ENCODE measurements at places on chromosomes 2 and 18. TPM values are rescaled to one million over a fixed set of nuclear protein-coding genes. Genes with fewer than 3 reads are reported as not detected.

GRCh38 chr2:180196419-180196977 is 189.4 kb upstream of the CWC22 start:
- no peak for DNase-seq

GRCh38 chr2:54680397-54681041 is 42.9 kb upstream of the EML6 start:
- DNase-seq = no peak

GRCh38 chr2:239719791-239720360 is 305.3 kb downstream of the NDUFA10 start:
- DNase-seq = peak; percentile 35

GRCh38 chr2:175853616-175853890 is 148.5 kb downstream of the LNPK start:
- no peak for DNase-seq

DNA sequence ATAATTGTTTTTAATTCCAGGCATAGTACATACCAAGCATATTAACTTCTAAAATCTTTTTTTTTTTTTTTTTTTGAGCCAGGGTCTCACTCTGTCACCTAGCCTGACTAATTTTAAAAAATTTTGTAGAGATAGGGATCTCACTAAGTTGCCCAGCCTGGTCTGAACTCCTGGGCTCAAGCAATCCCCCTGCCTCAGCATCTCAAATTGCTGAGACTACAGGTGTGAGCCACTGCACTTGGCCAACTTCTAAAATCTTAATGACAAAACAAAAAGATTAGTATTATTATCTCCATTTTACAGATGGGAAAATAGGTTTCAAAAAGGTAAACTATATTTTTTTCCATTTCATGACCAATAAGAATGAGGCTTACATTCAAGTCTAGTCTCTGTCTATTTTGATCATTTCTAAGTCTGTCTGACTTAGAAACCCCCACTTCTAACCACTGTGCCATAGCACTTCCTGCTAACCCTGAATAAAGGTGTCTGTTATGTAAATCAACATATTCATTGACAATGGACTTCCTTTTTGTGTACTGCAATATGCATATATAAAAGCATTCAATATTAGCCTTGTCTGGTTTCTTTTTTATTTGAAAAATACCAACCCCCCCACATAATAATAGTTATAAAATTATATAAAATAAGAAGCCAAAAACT is 28.7 kb upstream of the ZEB2 start:
- DNase-seq = no peak

DNA sequence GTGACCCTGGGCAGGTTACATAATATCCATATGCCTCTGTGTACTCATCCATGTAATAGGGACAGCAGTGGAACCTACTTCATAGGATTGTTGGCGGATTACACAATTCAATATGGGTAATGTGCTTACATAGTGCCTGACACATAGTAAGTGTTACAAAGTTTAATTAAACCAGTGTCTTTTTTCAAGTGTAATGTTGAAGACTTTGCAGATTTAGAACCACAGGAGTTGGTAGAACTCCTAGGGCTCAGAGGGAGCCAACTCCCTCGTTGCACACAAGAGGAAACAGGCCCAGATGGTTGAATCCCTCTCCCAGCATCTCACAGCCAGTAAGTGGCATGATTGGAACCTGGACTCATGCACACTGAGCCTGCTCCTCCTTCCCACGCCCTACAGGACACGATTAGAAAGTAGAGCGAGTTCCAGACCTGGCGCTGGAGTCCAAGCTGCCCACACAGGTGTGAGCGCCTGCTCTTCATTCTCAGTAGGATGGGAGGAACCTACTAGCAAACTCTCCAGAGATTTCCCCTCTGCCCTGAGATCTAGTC is 97.8 kb downstream of the VSNL1 start:
- no peak for DNase-seq

Gene DCDC2C
- not detected for total RNA-seq

Gene EFR3B
- total RNA-seq = 1.2 TPM

DNA sequence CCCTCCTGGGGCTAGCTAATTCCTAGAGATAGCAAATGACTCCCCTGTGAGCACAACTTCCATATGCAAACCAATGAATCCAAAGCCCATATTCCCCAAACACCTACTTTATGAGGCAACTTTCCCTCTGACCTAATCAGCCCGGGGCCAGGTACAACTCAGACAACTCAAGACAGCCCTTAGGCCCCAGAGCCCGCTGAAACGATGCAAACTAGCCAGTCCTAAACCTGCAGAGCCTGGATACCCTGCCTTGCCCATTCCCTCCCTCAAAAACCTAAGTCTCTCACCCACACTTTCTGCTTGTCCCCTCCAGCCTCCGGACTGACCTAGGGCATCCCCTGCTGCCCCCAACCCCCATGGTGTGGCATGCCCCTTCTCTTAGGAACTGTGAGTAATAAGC is 142.8 kb downstream of the ACTR3 start:
- DNase-seq = no peak

- no peak for DNase-seq
Observed at GRCh38 chr2:205276116-205276777, 406.1 kb upstream of the NRP2 start.

DNA sequence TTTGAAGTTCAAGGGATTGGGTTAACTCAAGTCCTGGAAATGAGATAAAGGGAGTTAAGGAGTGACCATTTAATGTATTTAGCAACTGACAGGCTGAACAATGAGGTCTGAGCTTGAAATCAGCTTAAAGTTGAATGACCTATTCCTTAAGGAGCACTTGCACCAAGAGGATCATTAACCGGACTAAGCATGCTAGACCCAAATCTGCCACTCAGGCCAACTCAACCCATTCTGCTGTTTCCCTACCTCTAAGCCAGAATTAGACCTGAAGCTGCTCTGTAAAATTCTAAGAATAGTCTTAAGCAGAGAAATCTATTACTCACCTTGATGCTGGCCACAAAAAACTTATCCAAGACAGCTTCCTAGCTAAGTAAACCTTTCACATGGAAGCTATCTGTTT is 59.8 kb downstream of the SPRED2 start:
- DNase-seq = no peak

Gene SATB2
- total RNA-seq = 94.9 TPM

DNA sequence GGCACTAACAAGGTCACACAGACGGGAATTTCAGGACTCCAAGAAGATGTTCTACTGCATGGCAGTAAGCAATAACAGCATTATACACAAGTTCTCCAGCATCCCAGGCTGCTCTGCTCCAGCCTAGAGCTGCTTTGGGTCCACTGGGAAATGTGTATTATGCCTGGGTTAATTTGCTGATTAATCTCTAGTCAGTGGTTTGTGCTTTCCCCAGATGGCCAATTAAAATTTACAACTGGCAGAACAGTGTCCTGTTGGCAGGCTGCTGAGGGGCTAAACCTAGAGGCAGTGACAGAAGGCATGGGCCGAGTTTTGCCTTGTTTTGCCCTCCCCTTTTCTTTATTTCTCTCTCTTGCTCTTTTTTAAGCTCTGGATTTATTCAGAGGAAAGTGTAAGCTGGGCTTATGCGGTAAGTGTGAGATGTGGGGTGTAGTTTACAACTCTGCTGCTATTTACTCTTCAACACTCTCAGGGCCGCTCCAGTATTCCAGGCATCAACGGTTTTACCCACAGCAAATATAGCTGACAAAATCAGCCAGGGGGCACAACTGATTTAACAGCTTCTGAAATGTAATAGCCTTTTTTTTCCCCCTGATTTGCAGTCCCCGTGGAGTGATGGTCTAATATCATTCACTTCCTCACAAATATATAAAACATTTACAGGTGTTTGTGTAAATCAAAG is 348.0 kb downstream of the GPD2 start:
- DNase-seq = no peak

DNA sequence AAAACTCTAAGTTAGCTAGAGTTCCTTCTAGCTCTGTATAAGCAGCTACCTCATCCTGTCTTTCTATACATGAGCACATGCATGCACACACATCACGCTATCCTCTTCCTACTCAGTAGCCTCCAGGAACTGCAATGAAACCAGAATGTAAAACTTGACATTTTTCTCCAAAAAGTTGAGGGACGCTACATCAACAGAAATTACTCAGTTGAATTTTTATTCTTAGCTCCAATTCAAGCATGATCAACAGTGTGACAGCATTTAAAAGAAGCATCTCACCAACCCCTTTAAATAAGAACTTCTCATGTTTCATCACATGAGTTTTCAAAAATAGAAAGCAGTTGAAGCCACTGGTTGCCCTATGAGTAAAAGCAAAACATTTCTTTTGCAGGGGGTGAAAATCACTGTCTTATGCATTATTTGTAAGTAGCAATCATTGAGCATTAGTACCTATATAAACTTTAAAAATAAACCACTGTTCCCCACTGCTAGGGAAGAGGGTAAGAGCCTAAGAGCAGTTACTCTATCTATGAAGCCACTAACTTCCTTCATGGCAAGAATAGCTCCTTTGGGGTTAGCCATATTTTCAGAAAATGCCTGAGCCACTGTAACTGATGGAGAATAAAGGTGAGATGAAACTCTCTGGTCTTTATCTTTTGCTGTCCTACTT is 77.9 kb upstream of the ARL5A start:
- no peak for DNase-seq

DNA sequence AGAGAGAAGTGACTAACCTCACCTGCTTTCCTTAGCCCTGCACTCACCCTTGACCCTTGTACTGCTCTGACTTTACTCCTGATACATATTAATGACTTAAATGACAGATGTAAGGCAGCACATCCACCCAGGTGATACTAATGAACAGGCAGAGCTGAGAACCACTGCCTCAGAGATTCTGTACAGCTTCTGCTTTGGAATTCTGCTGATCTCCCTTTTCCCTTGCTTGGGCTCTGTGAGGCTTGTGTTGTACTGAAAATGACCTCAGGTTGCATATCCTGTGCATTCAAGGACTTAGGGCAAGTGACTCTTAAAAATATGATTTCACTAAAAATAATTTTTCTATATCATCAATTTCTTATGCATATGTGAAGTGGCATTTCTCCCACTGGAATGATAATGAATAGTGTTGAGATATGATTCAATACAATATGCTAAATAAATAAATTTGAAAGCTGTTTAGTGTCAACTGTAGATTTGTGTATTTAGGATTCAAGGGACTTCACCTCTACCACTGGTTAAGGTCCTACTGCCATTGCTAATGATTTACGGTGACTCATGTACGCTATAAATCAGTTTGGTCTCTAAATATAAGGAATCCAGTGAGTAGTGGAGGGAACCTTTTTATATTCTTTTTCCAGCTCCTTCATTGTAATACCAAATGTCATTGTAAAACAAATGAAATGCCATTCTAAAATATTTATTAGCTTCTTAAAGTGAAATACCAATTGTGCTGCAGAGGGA is 328.3 kb downstream of the SOCS6 start:
- DNase-seq = no peak

GRCh38 chr2:234203135-234203984 is 152.9 kb downstream of the SPP2 start:
- DNase-seq = no peak

GRCh38 chr2:112073875-112074274 is 18.8 kb downstream of the TMEM87B start:
- DNase-seq = no peak

Gene BCL11A
- total RNA-seq = 79.0 TPM

Gene CEP76
- 13.6 TPM for total RNA-seq

DNA sequence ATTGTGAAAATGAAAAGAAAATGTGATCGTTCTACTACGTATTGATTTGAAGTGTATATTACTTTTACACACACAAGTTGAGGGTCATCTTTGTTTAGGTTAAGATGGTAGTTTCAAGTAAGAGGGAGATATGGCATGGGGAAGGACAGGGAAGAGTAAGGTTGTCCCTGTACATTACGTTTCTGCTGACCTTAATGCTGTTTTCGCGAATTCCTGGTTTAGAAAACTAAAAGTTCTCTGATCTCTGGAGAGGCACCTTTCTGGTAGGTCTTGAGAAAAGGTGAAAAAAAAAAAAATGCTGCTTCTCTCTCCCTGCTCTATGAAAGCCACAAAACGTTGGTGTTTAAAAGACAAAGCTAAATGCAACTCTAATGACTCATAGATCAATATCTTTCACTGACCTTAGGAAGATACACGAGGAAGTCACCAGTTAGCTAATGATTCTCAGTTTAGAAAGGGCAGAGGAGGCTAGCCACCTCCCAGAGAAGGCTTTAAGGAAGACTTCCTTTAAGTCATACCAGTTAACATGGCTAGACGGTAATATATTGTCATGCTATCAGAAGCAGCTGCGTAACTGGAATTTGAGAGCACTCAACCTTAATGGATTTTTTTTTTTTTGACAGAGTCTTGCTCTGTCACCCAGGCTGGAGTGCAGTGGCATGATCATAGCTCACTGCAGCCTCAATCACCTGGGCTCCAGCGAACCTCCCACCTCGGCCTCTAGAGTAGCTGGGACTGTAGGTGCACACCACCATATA is 13.2 kb downstream of the TXNDC2 start:
- DNase-seq = no peak

DNA sequence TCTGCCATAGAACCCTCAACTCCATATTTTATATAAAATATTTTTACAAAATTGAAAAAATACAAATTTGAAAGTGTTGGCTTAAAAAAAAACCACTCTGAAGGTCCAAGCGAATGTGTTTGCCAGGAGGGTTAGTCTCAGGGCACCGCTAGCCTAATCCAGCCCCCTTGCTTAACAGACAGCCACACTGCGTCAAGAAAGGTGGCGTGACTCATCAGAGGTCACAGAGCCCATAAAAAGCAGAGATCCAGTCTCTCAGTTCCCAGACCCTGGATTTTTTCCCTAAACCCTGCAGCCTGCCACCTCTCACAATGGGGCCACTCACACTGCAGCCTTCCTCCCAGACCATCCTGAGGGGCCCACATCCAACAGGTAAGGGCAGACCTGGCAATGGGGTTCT is 3.9 kb upstream of the TNS1 start:
- no peak for DNase-seq

Gene UGT1A8
- total RNA-seq = 11.9 TPM

Gene VWC2L
- total RNA-seq = not detected

DNA sequence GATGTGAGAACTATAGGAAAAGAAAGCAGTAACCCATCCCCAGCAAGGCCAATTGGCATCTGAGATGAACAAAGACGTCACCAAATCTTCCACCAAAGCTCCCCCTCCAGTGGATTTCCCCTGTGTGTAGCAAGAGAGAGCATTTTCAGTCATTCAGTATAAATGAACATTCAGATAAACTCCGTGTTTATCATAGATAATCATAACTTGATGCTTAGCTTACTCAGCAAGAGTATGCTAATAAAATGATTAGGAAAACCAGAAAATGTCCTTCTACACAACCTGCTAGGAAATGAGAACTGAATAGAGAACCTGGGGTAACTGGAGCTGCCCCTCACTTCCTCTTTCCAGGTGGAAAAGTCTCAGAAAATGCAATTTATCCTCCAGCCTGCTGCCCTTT is 198.0 kb upstream of the CCDC150 start:
- no peak for DNase-seq

DNA sequence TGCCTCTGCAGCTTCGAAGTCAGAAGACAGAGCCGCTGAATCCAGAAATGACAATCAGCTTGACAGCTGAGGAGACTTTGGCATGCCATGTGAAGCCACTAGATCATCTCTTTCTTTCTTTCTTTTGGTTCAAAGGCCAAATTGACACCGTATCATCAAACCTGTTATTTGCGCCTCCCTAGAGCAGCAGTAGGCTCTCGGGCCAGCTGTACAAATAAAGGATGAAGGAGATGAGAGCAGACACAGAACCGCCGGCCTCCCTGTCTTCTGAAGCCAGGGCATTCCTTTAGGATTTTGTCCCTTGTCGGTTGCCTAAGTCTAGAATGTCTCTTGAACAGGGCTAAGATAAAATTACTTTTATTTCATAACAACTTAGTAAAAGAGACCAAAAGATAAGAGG is 36.8 kb downstream of the COL4A4 start:
- DNase-seq = no peak

GRCh38 chr2:241410739-241411176 is 54.7 kb downstream of the FARP2 start:
- no peak for DNase-seq
